Hindlimb muscle (tissue), 1 donor: ENCODE measurements at places on chromosomes 11 and 22. TPM values are rescaled to one million over a fixed set of nuclear protein-coding genes. Genes with fewer than 3 reads are reported as not detected.
A peak's percentile ranks its signal among the peaks of the same experiment; 100 is the strongest.

GRCh38 chr22:27139935-27140511 lies 482.6 kb downstream of the MIAT start:
- DNase-seq = no peak

GRCh38 chr11:35029979-35030682 lies 108.8 kb upstream of the CD44 start:
- no peak for DNase-seq

- DNase-seq = no peak
Observed at GRCh38 chr11:86275493-86276370, 26.3 kb upstream of the HIKESHI start.

- no peak for DNase-seq
Observed at GRCh38 chr11:8698917-8699441, 16.4 kb downstream of the RPL27A start.

GRCh38 chr11:31973172-31973571 lies 117.7 kb upstream of the RCN1 start:
- no peak for DNase-seq

DNA sequence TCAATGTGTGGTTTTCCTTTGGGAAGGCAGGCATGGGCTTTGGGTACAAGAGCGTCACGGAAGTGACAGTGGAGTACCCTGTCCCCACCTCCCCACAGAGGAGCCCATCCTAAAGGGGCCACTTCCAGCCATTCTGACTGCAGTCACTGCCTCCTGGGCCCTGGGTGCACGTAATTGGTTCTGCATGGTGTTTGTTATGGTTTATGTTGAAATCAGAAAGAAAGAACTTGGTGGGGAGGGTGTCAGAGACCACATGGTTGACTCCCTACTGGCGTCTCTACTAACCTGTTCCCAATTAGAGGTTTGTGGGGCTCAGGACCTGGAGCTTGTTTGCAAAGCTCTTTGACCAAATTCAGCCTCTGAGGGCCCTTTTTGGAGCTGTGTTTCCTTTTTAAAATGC lies 40.8 kb downstream of the RIBC2 start:
- no peak for DNase-seq

GRCh38 chr22:45216133-45217003 lies 24.3 kb downstream of the KIAA0930 start:
- no peak for DNase-seq

GRCh38 chr11:65225279-65226102 lies 36.3 kb upstream of the POLA2 start:
- DNase-seq = peak; percentile 54

- DNase-seq = no peak
Observed at GRCh38 chr11:65357856-65358356, 3.4 kb downstream of the TIGD3 start.

GRCh38 chr11:559712-560304 lies 730 bp downstream of the LMNTD2 start:
- no peak for DNase-seq

DNA sequence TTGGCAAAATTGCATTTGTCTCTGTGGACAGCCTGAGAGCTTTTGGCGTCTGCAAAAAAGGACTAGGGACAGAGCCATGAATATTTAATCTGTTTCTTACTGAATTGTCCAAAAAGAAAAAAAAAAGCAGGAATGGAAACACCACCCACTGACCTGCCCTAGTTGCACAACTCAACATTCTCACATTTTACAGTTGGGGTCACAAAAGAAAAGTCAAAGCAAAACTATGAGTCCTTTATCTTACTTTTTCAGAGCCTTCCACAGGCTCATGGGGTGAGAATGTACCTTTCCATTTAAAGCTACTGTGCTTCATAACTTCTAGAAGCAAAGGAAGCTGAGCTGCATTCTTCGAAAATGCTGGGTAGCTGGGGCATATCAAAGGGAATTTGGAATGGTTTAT lies 225.7 kb downstream of the FAM76B start:
- no peak for DNase-seq

GRCh38 chr11:69648679-69649575 lies 8.0 kb downstream of the CCND1 start:
- DNase-seq = no peak

DNA sequence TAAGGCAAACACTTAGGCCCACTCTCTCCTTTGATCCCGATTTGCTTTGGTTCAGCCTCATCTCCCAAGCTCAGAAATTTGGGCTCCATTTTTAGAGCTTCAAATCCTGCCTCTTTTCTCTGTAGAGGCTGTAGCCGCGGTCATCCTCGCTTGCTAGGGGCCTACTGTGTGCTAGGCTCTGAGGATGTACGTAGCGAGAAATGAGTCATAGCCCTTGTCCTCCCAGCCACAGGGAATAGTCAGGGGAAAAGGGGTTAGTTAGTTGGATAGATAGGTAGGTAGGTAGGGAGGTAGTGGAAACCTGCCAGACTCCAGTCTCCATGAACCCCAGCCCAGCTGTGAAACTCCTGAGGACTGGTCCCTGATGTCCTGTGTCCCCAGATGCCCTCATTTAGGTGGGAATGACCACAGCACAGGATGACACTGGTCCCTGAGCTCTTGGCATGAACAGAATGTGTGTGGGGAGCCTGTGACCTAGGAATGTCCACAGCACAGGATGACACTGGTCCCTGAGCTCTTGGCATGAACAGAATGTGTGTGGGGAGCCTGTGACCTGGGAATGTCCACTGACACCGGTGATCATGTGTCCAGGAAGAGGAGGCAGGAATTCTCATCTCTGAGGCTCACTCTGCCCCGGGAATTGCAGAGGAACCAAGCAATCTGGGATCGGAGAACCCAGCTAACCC lies 21.4 kb upstream of the HMOX1 start:
- DNase-seq = no peak

DNA sequence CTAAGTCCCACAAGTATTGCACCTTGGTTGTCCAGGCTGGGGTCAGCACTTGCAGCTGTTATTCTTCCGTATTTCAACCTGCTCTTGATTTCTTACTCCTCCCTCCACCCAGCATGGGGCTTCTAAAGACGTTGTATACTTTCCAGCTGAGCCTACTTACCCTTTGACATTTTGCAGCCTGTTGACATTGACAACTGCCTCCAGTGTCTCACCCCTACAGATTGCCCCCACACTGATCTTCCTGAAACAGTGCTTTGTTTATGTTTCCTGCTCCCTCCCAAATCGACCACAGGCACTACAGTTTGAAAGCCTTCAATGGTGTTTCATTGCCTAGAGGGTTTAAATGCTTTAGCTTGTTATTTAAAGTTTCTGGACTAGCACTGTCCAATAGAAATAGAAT lies 56.6 kb downstream of the FAM83F start:
- no peak for DNase-seq

DNA sequence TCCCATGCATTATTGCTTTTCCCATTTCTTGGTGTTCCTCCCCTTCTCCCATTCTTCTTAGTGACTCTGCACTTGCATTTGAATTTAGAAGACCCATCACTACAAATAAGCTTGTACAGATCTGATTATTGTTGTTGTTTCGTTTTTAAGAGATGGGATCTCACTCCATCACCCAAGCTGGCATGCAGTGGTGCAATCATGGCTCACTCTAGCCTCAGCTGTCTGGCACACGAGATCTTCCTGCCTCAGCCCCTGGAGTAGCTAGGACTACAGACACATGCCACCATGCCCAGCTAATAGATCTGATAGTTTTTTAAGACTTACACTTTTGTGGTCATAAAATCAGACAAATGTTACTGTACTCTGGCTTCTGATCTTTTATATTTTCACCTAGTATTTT lies 252.1 kb downstream of the DDX10 start:
- DNase-seq = no peak

DNA sequence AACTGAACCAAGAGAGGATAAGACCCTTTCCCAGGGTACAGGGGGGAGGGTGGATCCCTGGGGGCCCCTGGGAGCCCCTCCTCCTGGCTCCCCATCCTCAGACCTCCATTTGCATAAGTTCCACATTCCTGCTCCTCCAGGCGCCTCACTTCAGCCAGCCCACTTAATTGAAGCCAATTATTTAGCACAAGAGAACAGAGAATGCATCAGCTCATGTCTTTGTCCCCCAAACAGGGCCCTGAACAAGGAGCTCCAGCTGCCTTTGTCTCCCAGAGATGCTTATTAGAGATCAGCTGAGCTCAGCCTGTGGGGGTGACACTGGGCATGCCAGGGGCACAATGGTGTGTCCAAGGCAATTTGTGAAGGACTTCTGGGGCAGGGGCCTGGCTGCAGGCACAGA lies 89.9 kb upstream of the PRDM11 start:
- DNase-seq = no peak

GRCh38 chr22:17639247-17639741 lies 737 bp downstream of the BCL2L13 start:
- DNase-seq = peak; percentile 45

Gene ISX
- not detected for polyA plus RNA-seq

Gene H19
- 14,324 TPM for polyA plus RNA-seq

Gene OR52H1
- polyA plus RNA-seq = not detected

Gene WT1
- not detected for polyA plus RNA-seq

Gene AIFM3
- 0.45 TPM for polyA plus RNA-seq

Gene C11orf87
- polyA plus RNA-seq = 0.21 TPM

Gene CD3E
- 0.50 TPM for polyA plus RNA-seq

Gene STIP1
- 125 TPM for polyA plus RNA-seq

Gene MPEG1
- polyA plus RNA-seq = 11.6 TPM

Gene SERHL2
- 4.9 TPM for polyA plus RNA-seq

Gene DSCAML1
- polyA plus RNA-seq = 0.63 TPM

Gene CHADL
- 4.9 TPM for polyA plus RNA-seq
